Panc1 (cell line): ENCODE measurements at places on chromosomes 12 and 14. TPM values are rescaled to one million over a fixed set of nuclear protein-coding genes. Genes with fewer than 3 reads are reported as not detected.

Gene NID2
- total RNA-seq: 0.36 TPM

Gene MYO1H
- not detected for total RNA-seq

DNA sequence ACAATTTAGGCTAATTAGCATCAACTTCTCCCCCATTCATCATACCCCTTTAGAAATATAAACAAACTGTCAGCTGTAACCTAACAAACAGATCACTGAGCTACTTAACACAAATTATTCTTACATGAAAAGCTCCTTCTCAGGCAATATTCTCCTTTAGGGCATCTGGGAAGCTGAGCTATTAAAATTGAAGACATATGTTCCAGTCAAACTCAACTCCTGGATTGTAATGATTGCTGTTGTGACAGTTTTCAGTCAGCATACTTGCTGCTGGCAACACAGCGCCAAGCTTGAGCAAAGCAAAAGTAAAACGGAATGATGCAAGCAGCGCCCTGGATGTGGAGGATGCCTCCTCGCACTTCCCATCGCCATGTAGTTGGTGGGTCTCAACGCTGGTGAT, 82.4 kb downstream of the SLC25A21 start:
- no peaks in the 10 kb centered on the region; the same call in 1 of the 2 replicates for H3K4me1 ChIP-seq
- no peak for DNase-seq
- H3K36me3 ChIP-seq: no peaks in the 10 kb centered on the region

DNA sequence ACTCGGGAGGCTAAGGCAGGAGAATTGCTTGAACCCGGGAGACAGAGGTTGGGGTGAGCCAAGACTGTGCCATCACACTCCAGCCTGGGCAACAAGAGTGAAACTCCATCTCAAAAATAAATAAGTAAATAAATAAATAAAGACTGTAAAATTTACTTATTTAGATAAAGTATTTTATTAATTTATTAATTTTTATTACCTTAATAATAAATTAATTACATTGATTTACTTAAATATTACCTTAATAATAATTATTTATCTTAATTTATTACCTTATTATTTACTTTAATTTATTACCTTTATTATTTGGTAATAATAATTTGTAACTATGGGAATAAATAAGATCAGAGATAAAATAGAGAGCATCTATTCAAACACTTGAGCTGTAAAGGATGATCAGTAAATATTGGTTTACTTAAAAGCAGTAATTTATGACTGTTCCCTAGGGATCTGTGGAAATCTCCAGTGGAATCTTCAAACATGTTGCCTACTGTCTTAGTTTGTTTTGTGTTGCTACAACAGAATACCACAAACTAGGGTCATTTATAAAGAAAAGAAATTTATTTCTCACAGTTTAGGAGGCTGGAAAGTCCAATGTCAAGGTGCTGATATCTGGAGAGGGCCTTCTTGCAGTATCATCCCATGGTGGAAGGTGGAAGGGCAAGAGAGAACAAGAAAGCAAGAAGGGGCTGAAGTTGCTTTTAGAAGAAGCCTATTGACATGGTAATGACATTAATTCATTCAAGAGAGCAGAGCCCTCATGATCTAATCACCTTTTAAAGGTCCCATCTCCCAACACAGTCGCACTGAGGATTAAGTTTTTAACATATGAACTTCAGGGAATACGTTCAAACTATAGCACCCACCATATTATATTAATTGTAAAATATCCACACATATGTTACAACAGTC, 37.1 kb downstream of the SOCS2 start:
- DNase-seq: no peak
- H3K4me3 ChIP-seq: no peak overlapping the region
- no peaks in the 10 kb centered on the region for H3K36me3 ChIP-seq
- no peaks in the 10 kb centered on the region for H3K4me1 ChIP-seq

GRCh38 chr12:50275556-50275955, 7.8 kb downstream of the LIMA1 start:
- H3K4me3 ChIP-seq: no peak overlapping the region
- H3K27me3 ChIP-seq: no peaks in the 10 kb centered on the region
- no peak for DNase-seq
- H3K27ac ChIP-seq: peak overlapping the region; percentile 72
- no peaks in the 10 kb centered on the region for H3K36me3 ChIP-seq
- peaks cover 57% of the 10 kb centered on the region for H3K4me1 ChIP-seq

GRCh38 chr12:30345744-30346471, 349.8 kb downstream of the IPO8 start:
- no peak for DNase-seq
- H3K4me1 ChIP-seq: no peaks in the 10 kb centered on the region
- no peak overlapping the region for H3K27ac ChIP-seq
- no peaks in the 10 kb centered on the region for H3K36me3 ChIP-seq
